ENCODE measurements at places on chromosomes 4 and X. TPM values are rescaled to one million over a fixed set of nuclear protein-coding genes. Genes with fewer than 3 reads are reported as not detected.

- H3K4me1 ChIP-seq = no peaks in the 10 kb centered on the region
- H3K27me3 ChIP-seq = no peaks in the 10 kb centered on the region
- DNase-seq = no peak
Observed at GRCh38 chrX:2220829-2221567, 279.8 kb downstream of the DHRSX start.

DNA sequence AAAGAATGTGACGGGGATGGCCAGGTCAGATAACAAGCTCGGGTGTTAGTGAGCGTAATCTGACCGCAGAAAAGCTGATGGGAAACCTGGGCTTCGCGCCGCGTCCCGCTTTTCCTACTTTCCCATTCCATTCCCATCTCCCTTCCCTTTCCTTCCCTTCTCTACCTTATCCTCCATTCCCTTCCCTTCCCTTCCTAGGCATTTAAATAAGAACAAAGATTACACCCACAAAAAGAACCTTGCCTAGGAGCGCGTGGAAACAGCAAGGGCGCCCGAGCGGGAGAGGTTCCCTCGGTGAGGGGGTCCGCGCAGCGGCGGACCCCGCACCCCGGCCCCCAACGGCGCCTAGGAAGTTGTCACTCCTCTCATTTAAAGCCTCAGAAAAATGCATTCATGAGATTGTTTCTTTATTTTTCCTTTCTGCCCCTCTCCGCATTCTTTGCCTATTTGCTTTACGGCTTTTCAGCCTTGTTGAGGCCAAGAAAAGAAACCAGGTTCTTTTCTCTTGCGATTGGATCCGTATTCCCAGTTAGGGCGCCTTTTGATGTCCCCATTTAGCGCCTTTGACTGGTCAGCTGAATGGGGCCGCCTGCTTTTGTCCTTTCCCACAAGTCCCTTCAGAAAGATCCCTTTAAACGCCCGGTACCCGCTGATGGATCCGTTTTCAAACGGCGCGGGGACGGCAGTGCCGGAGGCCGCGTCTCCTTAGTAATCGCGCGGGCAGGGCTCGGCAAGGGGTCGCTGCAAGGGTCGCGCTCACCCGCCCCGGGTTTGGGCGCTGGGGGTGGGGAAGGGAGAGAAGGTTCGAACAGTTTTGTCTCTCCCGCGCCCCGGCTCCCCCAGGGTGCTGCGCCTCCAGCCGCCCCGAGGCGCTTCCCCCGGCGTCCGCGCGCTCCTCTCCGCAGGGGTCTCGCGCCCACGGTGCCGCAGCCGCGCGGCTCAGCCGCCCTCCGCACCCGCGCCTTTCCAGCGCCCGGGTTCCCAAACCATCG lies 54.1 kb upstream of the TMEM33 start:
- H3K27me3 ChIP-seq = peaks cover 100% of the 10 kb centered on the region
- peak; percentile 73 for DNase-seq

DNA sequence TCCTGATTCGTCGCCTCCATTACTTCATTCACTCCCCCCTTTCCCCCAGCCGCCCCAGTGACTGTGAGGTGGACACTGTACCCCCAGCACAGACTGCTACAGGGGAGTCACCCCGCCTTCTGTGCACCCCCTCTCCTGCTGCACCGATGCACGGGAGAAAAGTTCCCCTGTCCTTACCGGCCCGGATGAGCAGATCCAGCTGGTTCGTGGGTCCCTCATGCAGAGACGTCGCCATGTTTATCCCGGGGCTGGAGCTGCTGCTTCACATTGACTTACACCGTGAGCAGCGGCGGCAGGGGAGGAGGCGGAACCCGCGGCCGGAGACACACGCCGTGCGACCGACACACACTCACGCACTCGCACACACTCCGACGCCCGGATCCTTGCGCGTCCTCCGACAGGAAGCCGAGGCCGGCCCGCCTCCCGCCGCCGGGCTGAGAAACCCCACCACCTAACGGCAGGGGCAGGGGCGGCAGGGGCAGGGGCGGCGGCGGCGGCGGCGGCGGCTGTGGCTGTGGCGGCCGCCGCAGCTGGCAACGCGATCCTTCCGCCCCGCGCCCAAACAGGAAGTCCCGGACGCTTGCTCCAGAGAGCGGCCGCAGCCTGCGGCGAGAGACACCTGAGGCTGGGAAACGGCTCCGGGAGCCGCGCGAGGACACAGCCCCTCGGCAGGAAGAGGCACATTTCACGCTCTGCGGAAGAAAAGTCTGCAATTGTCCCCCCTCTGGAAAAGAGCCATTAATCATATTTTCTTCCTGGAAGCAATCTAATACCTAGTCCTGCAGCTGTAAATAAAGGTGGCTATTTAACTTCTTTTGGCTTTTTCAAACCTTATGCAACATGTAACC lies 68.6 kb downstream of the NOCT start:
- DNase-seq = peak; percentile 92
- H3K27ac ChIP-seq = peak overlapping the region; percentile 97
- peaks cover 15% of the 10 kb centered on the region for H3K4me1 ChIP-seq
- H3K36me3 ChIP-seq = no peaks in the 10 kb centered on the region

GRCh38 chrX:117919755-117920154 lies 196.9 kb downstream of the KLHL13 start:
- H3K4me1 ChIP-seq = no peaks in the 10 kb centered on the region
- no peak overlapping the region for H3K4me3 ChIP-seq
- H3K36me3 ChIP-seq = no peaks in the 10 kb centered on the region
- H3K27ac ChIP-seq = no peak overlapping the region
- H3K27me3 ChIP-seq = no peaks in the 10 kb centered on the region
- DNase-seq = no peak

- DNase-seq = no peak
- no peaks in the 10 kb centered on the region for H3K27me3 ChIP-seq
- H3K4me3 ChIP-seq = no peak overlapping the region
- H3K4me1 ChIP-seq = no peaks in the 10 kb centered on the region
Observed at GRCh38 chr4:169094656-169095231, 84.7 kb upstream of the CBR4 start.

- H3K4me3 ChIP-seq = no peak overlapping the region
- H3K4me1 ChIP-seq = no peaks in the 10 kb centered on the region
- H3K27ac ChIP-seq = no peak overlapping the region
- no peaks in the 10 kb centered on the region for H3K36me3 ChIP-seq
Observed at GRCh38 chr4:1376841-1377605, 29.2 kb downstream of the NKX1-1 start.

- peak; percentile 36 for DNase-seq
- no peaks in the 10 kb centered on the region for H3K27me3 ChIP-seq
- H3K4me1 ChIP-seq = peaks cover 19% of the 10 kb centered on the region
- H3K4me3 ChIP-seq = no peak overlapping the region
- no peaks in the 10 kb centered on the region for H3K36me3 ChIP-seq
Observed at GRCh38 chr4:95044324-95044837, 286.6 kb downstream of the BMPR1B start.

GRCh38 chrX:97867266-97867665 lies 983.6 kb downstream of the RPA4 start:
- H3K27me3 ChIP-seq = no peaks in the 10 kb centered on the region
- DNase-seq = no peak
- H3K36me3 ChIP-seq = no peaks in the 10 kb centered on the region
- H3K4me3 ChIP-seq = no peak overlapping the region
- H3K27ac ChIP-seq = no peak overlapping the region
- no peaks in the 10 kb centered on the region for H3K4me1 ChIP-seq

- H3K27me3 ChIP-seq = no peaks in the 10 kb centered on the region
- H3K27ac ChIP-seq = no peak overlapping the region
Observed at GRCh38 chr4:185290656-185291055, 81.3 kb downstream of the SNX25 start.

ODAPH gene
- not detected for total RNA-seq

DLG3 gene
- total RNA-seq = 54.2 TPM

ATOH1 gene
- total RNA-seq = 0.69 TPM

PRR32 gene
- total RNA-seq = not detected

CSAG1 gene
- not detected for total RNA-seq

FAM184B gene
- 0.49 TPM for total RNA-seq

TEX11 gene
- total RNA-seq = 0.85 TPM
